Activated gamma-delta T cell treated with Interleukin-2 at 50 U/mL for 16 hours (primary cell): ENCODE measurements at places on chromosomes 5 and 9.

GRCh38 chr5:32721626-32722025 is 10.5 kb downstream of the NPR3 start:
- no peak for DNase-seq

DNA sequence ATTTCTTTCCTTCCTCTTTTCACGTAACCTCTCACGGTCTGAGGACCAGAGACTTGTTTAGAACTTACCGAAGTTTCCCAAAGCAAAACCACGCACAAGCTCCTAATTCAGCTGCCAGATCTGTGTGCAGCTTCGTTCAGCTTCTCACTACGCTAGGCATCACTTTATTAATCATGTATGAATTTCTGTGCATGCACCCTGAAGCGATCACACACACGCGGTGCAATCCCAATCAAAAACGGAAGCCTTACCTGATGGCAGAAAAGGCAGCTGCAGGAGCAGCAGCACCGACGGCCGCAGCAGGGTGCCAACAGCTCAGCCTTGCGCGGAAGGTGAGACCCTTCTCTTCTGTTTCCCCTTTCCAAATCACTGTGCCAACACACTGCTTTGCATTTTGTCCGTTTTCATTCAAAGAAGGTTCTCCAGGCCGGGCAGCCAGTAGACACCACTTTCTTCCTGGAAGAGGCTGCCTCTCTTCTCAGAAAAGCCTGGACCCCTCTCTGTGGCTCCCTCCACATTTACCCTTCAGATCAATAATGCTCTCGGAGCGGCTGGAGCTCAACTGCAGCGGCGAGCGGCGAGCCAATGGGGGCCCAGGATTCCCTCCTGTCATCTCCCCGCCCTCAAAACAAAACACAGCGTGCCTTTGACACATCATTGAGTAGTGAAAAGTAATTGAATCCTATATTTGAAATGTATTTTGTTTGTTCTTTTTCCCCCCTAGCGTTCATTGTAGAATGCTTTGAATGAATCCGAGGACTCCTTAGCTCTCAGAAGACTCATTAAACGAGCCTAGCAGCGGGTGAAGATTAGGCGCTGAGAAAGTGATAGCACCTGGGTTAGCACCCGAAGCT is at the start of gene CDH12:
TSS of gene CDH12 (minus strand) at position 538 of the 854 bp plus-strand sequence.
- no peak for DNase-seq

GRCh38 chr9:112921549-112921948 is 30.9 kb upstream of the SLC46A2 start:
- no peak for DNase-seq

- DNase-seq = no peak
These were observed 30.5 kb downstream of the TRIO start for GRCh38 chr5:14173377-14174229.
